NCI-H1694 (cell line): ENCODE measurements at places on chromosomes 5 and 9.

GRCh38 chr5:19497229-19497815 lies 490.7 kb downstream of the CDH18 start:
- DNase-seq, result no peak

- DNase-seq, result no peak
Measured at GRCh38 chr5:1963358-1963757, 80.6 kb upstream of the IRX4 start.

GRCh38 chr5:124570285-124571035 lies 176.0 kb downstream of the ZNF608 start:
- DNase-seq, result peak; percentile 41

DNA sequence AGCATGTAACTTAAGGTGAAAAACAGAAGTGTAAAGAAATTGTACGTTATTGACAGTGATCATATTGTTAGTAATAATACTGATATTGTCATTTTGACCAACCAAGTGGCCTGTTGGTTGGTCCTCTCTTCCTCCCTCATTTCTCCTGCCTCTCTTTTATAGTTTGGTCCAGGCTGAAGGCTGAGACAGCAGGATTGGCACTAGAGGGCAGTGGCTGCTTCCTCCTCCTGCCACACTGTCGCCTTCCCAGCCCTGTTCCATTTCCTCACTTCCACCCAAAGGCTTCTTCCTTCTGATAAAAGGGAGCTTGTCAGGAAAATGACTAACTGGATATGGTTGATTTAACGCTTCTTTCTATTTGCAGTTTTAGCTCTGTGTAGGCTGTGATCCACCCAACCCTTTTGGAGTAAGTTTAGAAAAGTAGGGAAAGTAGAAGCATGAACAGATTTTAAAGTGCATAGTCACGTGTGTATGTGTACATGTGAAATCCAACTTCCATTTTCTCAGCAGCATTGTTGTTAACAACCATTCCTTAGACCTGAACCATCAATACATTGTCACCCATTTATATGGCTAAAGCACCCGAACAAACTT lies 35.6 kb downstream of the PTCD2 start:
- DNase-seq, result no peak

GRCh38 chr5:32022638-32023037 lies 151.5 kb downstream of the GOLPH3 start:
- DNase-seq, result no peak

GRCh38 chr5:178227138-178227659 lies 5.4 kb downstream of the PHYKPL start:
- no peak for DNase-seq

DNA sequence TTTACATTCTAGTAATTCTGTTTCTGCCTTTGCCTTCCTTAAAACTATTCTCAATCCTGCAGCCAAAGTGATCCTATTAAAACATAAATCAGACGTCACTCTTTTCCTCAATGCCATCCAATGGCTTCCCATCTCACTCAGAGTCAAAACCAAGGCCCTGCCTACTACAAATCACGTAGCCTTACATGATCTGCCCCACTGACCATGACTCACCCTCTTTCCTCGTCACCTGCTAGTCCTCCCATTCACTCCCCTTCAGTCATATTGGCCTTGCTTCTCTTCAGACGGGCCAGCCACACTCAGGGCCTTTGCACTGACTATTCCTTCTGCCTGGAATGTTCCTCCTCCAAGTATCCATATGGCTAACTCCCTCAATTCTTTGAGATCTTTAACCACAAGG lies 39.0 kb upstream of the DMXL1 start:
- DNase-seq, result no peak
